Muscle of back (tissue), 13 donors: ENCODE measurements at places on chromosomes 2 and 18. TPM values are rescaled to one million over a fixed set of nuclear protein-coding genes. Genes with fewer than 3 reads are reported as not detected.

The TRABD2A gene
- 0.12 TPM for polyA plus RNA-seq

- no peak for DNase-seq
Measured at GRCh38 chr2:10894264-10894935, 17.3 kb upstream of the KCNF1 start.

GRCh38 chr2:201260302-201260800, at the start of gene CASP8:
Gene CASP8, plus strand, starts transcription at chr2:201260536. Its CDS starts 5,951 bp downstream, at chr2:201266487.
- no peak for DNase-seq

GRCh38 chr2:189150033-189150432, 29.5 kb downstream of the COL5A2 start:
- no peak for DNase-seq

DNA sequence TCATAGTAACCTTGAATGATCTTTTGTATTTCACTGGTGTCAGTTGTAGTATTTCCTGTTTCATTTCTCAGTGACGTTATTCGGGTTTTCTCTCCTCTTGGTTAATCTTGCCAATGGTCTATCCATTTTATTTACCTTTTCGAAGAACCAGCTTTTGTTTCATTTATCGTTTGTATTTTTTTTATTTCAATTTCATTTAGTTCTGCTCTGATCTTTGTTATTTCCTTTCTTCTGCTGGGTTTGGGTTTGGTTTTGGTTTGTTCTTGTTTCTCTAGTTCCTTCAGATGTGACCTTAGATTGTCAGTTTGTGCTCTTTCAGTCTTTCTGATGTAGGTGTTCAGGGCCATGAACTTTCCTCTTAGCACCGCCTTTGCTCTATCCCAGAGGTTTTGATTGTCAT, 36.7 kb downstream of the SP140 start:
- DNase-seq = no peak

DNA sequence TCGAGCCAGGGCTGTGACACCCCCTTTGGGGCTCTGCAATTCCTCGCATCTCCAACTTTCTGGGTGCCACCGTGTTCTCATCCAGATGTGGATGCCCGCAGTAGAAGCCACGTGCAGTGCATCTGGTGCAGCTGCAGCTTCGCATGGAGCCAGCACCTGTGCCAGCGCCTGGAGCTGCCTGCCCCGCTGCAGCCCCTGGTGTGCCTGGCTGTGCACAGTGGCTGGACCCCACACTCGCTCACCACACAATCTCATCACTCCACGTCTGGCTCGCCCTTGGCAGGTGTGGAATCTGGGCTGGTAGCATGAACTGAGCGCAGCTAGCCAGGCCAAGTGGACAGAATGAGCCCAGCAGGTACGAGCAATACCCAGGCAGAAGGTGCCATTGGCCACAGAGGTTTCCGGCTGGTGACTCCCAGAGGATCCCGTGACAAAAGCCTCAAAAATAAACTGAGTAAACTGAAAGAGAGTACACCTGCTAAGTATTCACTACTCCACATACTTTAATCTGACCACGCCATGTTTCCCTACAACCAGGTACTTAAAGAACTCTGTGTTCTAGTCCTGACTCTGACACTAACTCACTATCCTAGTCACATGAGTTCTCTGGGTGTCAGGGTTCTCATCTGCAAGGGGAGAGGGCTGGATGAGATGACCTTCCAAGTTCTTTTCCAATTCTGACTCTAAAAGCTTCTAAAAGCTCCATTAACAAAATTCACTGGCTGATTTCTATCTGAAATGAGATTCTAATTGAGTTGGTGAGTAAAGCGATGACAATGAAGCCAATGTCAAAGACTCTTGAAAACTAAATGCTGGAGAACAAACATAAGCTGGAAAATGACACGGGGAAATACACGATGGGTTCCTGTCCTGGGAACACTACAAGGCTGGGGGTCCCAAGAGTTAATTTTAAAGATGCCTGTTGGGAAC, 37.1 kb downstream of the RNF152 start:
- DNase-seq = no peak

The UGT1A4 gene
- not detected for polyA plus RNA-seq
